CD4-positive, alpha-beta T cell treated with Interleukin-4 for 4 hours (primary cell): ENCODE measurements at places on chromosomes 4 and X.
A peak's percentile ranks its signal among the peaks of the same experiment; 100 is the strongest.

DNA sequence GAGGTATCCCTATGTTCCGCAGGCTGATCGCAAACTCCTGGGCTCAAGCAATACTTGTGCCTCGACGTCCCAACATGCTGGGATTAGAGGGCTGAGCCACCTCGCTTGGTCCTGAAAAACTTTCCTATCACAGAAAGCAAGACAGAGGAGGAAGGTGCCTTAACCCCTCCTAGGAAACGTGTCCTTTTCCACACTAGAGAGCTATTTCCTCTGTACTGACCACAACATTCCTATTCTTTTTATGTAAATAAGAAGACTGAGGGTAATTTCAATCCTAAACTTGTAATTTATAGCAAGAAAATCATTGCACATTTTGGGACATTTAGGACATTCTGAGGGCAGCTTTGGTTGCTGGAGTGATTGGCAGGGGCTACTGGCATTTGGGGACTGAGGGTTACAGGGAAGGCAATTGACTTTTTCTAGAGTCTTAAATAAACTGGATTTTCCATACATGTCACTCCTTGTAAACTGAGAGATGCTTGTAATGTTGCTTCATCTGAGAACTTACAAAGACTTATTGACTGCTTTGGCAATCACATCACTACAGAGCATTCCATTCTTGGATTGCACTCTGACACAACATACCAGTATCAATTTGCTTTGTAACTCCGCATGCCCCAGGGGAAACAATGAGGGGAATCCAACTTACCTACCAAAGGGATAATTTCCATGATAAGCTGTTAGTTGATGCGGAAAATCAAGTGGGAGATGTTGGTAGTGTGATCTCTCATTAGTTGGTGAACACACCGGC is 15.6 kb downstream of the XAGE3 start:
- DNase-seq = no peak

DNA sequence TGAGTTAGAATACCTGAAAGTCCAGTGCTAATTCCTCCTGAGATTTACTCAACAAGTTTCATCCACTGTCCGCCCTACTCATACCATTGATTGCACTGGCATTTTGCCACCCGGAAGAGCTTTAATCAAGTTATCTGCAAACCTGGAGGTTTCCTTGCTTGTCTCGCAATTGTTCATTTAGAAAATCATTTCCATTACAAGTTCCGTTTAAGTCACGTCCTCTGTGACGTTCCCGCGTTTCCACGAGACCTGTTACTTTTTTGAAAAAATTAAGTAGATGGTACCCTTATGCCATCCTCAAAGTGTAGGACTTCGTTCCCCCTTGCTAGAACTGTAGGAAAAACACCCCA is 761 bp upstream of the FRYL start:
- DNase-seq = peak; percentile 37

DNA sequence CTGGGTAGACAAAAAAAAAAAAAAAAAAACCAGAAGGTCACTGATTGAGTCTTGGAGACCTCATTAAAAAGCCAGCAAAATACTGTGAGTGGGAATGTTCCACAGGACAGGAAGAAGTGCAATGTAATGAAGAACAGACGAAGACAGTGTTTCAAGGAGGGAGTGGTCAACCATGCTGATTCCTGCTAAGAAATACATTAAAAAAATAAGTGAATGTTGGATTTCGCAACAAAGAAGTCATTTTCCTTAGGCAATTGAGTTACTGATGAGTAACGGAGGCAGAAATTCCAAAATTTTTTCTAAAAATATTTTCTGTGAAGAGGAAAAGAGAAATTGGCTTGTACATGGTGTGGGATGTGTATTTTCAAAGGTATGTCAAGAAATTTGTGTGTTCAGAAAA is 94.3 kb upstream of the FAM47B start:
- no peak for DNase-seq

- no peak for DNase-seq
These were observed 671.8 kb downstream of the PCDH7 start for GRCh38 chr4:31391976-31392375.

GRCh38 chrX:44223150-44223549 is 120.3 kb downstream of the EFHC2 start:
- no peak for DNase-seq

DNA sequence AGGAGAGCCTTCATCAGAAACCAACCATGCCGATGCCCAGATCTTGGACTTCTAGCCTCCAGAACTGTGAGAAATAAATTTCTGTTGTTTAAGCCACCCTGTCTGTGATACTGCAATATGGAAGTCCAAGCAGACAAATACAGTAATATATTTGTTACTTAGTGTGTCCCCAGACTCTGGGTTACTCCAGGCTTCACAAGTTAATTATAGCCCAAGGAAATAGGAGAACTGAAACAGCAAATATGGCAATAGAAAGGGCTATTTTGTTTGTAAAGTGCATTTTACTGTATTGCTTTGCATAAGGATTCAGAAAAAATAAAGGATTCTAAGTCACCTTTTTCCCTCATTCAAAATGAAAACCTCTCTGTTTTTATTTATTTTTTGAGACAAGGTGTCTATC is 15.7 kb downstream of the TIGD4 start:
- no peak for DNase-seq

DNA sequence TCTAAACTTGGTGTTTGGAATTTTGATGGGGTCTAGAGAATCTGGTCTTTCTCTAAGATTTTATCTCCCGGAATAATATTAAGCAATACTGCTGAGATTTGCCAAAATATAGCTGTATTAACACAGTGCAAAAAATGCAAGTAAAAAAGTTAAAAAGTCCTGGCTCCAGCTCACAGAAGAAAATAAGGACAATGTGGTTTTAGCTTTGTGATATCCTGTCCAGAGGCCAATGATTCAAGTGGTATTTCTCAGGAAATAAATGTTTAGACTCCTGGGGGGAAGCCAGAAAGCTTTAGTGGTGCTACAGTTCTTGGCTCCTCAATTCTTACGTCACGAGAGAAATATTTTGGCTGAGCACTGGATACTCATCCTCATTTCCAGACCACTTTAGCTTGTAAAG is 40.9 kb upstream of the IL13RA2 start:
- no peak for DNase-seq

DNA sequence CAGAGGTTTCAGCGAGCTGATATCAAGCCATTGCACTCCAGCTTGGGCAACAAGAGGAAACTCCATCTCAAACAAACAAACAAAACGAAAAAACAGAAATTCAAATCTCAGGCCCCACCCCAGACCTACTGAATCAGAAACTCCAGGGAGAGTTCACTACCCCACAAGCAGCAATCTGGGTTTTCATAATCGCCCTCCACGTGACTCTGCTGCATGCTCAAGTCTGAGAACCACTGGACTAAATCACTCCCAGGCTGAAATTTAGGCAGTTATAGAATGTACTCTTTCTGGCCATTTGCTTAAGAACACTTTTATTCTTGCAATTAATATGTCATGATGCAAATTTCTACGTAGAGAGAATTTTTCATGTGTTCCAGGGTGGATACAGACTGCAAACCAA is 287.3 kb downstream of the USP46 start:
- no peak for DNase-seq

GRCh38 chr4:168859888-168860694 is 150.0 kb downstream of the CBR4 start:
- no peak for DNase-seq

- no peak for DNase-seq
These were observed 104.5 kb upstream of the NAP1L5 start for GRCh38 chr4:88802138-88802537.

DNA sequence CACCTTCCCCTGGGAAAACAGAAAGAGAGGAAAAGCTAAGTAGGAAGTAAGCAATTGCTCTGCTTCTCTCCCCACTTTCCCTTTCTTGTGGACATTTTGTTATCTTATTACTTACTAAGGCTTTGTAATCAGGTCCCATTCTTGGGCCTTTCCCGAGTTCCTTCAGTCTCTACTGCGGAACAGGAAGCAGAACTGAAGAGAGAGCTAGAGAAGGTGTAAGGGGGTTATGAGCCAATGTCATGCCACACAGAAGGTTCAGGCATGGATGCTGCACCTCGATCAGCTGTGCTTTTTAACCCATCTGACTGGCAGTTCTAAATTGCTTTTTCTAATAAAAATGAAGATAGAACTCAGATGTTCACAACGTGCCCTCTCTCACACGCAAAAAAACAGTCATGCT is 83.6 kb downstream of the MID1 start:
- no peak for DNase-seq

DNA sequence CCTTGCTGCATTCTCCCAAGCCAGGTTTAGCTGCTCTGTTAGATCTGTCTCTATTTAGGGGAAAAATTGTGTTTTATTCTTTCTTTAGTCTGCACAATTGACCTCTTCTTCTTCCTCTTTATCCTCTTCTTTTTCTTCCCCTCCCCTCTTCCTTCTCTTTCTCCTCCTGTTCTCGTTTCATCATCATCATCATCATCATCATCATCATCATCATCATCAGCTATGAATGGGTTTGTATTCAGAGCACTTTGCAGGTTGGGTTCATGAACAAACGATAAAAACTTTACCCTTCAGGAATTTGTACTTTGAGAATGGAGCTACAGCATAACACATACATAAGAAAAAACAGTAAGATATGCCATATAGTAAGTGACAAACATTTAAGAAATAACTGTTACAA is 9.1 kb downstream of the GPM6A start:
- no peak for DNase-seq

DNA sequence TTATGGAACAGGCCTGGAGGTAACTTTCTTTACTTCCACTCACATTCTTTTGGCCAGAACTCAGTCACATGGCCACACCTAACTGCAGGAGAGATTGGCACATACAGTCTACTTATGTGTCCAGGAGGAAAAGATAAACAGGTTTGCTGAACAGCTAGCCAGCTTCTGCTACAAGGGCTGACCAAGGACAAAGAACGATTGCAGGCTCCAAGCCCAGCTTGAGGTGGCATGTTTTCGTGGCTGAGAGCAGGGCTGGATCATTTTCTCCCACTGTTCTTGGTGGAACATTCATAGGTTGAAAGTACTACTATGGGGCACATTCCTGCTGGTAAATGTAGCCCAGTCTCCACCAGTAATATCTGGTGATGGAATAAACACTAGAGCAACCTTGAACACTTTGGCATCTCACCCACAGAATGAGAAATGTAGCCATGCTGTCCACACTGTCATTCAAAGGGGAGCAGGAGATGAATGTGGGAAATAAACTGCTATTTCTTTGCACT is 28.2 kb downstream of the NHS start:
- no peak for DNase-seq

DNA sequence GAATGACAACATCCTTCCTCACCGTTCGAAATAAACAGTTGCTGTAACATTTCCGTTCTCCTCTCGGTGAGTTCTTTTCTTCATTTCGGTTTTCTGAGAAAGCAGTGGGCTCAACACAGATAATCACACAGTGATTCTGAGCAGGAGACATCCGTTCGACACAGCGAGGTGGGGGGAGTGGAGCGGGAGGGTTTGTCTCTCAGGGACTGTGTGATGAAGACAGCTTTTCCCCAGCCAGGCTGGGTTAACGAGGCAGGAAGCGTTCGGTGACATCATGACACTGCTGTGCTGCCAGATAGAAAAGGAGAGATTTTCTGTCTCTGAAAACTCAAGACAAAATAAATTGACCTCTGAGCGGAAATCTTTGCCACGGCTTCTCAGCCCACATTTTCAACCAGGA is 119.3 kb downstream of the CRLF2 start:
- DNase-seq = peak; percentile 20

DNA sequence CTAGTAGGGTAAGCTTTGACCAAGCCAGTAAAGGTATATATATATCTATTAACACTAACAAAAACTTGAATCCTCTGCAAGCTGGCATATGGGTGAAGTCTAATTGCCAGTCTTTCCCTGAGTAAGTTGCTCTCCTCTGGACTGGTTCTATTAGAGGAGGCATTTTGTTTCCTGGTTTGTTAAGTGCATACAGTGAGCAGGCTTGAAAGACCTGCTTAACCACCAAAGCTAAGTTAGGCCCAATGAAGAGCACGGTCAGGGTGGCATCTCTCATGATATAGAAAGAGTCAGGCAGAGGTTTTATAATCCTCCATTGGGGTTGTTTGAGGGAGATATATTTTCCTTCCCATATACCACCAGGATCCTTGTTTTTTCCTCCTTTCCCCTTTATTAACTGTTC is 9.6 kb upstream of the AREG start:
- DNase-seq = no peak

- DNase-seq = no peak
These were observed 49.2 kb upstream of the FHL1 start for GRCh38 chrX:136097871-136098805.

- DNase-seq = no peak
These were observed 133.8 kb upstream of the NKX1-1 start for GRCh38 chr4:1539859-1540600.

DNA sequence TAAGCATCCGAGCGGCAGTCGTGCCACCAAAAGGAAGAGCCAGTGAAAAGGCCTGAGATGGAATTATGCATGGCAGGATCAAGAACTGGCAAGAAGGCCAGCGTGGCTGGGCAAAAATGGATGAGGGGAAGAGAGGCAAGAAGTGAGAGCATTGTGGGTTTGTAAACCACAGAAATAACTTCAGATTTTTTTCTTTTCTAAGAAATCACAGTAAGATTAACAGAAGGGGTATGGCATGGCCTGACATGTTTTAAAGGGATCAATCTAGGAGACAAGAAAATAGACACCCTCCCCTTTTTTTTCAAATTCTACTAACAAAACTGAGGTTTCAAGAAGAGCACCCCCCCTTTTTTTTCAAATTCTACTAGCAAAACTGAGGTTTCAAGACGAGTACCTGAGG is 82.5 kb downstream of the BMP3 start:
- DNase-seq = no peak

GRCh38 chrX:3160756-3161155 is 119.5 kb downstream of the ARSF start:
- DNase-seq = no peak

DNA sequence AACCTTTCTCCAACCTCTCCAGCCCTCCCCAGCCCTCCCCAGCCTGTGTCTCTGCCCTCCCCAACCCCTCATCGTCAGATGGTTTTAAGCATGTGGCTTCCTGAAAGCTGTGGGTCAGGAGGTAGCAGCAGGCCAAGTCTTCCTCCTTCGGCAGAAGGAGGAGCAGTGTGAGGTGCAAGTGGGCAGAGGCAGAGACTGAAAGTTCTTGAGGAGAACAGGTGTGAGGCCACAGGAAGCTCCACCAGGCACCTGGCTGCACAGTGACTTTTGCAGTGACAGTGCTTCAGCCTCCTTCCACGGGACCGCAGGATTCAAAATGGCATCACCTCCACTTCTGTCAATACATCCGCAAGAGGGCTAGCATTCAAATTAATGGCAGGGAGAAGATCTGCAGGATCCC is 203.9 kb upstream of the LEF1 start:
- peak; percentile 15 for DNase-seq

- no peak for DNase-seq
These were observed 452.5 kb downstream of the NKX6-1 start for GRCh38 chr4:84046551-84046950.
